ENCODE measurements at places on chromosomes 3 and 15.

GRCh38 chr3:31249545-31249944, 283.2 kb upstream of the STT3B start:
- no peak for DNase-seq

DNA sequence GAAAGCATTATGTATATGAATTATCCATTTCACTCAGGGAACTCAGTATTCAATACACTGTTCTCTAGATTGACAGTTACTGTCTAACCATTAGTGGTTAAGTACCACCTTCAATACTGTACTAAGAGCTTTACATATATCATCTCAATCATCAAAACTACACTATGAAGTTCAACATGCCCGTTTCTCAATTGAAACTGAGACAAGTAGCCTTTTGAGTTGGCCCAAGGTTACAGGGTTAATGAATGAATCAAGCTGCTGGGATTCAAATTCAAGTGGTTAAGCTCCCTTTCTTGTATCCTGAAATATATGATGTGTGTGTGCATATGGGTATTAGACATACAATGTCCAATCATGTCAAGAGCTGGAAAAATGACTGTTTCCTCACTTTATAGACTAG, 5.8 kb downstream of the TASOR start:
- no peak for DNase-seq

DNA sequence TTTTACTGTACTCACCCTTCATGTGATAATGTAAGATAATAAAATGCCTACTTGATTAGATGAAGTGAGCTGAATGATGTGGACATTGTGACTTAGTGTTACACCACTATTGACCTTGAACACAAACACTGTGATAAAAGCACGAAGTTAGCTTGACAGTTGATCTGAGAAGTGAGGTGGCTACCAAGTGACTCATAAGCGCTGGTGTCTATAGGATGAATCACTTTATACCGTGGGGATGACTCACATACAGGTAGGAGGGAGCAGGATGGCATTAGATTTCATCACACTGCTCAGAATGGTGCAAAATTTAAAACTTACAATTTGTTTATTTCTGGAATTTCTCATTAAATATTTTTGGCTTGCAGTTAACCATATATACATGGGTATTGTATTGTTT, 174.7 kb upstream of the CNTN3 start:
- DNase-seq: no peak

DNA sequence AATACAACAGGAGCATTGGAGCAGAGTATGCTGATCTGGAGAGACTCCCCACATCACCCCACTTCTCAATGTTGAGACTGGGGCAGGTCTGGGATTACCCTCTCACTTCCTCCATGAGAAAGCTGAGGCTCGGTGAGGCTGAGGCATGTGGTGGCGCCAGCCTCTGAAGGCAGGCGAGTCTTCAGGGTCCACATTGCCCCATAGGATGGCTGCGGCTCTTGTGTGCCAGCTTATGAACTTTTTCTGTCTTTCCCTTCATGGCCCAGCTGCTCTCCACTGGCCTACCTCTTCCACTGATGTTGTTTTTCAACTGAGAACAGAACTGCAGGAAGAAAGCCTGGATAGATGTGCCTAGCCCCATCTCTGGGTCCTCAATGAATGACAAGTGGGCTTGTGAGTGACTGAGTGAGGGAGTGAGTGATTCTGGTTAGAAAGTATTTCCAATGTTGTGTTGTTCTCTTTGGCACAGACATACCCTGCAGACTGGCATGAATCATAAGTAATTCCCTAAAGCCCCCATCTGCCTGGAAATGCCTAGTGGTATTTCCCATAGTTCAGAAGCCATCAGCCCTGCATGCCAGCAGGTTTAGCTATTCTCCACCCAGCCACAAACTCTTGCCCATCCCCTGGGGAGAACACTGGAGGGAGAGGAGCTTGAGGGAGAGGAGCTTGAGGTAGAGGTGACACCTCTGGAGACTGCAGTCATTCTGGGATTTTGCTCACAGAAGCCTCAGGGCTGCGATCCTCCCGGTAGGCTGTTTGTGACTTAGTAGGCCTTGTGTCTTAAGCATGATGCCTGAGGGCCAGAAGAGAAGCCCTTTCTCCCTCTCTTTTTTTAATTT, 56.9 kb downstream of the AMOTL2 start:
- peak; percentile 37 for DNase-seq
